ENCODE measurements at places on chromosomes 6 and 20.

DNA sequence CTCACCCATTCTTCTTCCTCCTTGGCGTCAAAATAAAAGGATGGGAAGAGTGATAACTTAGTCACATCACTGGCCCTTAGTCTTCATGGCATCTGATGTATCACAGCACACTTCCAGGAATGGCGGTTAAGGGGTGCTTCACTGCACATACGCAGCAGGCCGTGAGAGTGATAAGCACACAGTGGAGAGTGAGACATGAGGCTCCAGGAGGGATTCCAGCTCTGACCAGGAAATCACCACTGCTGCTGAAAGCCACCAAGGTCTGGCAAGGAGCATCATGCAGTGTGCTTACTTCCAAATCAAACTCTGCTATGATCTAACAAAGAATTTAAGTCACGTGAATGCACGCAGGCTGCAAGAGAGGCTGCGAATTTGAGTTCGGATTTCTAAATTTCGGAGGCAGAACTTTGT, 62.4 kb downstream of the ARID1B start:
- ATAC-seq, result no peak

- ATAC-seq, result peak; percentile 6
Observed at GRCh38 chr6:128519931-128520435, 416 bp downstream of the PTPRK start.

GRCh38 chr6:82330171-82330804, 33.3 kb upstream of the TPBG start:
- ATAC-seq, result no peak

- peak; percentile 56 for ATAC-seq
Observed at GRCh38 chr6:25118038-25118437, 161.1 kb upstream of the CARMIL1 start.

- no peak for ATAC-seq
Observed at GRCh38 chr20:40692240-40693011, 3.4 kb upstream of the MAFB start.

DNA sequence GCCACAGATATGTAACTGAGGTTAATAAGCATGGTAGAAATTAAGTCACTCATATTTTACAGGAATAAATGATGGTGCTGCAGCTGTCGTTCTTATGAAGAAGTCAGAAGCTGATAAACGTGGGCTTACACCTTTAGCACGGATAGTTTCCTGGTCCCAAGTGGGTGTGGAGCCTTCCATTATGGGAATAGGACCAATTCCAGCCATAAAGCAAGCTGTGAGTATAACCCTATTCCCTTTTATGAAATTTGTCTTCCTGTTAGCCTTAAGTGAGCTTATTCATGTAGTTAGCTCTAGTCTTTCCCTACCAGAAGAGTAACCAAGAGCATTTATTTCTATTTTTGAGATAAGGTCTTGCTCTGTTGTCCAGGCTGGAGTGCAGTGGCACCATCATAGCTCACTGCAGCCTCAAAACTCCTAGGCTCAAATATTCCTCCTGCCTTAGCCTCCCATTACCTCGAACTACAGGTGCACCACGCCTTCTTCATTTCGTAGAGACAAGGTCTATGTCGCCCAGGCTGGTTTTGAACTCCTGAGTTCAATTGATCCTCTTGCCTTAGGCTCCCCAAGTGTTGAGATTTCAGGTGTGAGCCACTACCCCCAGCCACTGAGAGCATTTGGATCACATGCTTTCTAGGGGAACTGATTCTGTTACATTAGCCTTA, 12.0 kb downstream of the TCP1 start:
- ATAC-seq, result no peak

DNA sequence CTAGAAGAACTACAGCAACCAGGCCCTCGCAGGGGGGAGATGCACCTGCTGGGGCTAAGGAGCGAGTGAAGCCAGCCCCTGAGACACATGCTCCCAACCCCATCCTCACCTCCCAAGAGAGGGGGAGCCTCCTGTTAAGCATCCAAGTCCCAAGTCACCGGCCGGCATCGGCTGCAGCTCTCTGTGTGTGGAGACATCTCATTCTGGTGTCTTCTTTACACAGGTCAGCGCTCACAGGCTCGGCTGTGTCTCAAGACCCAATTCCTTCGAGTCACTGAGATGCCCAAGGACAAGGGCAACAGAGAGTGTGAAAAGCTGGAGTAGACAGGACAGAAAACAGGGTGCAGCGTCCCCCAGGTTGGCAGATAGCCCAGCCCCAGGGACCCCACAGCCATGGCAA, 21.1 kb upstream of the MRGBP start:
- no peak for ATAC-seq

GRCh38 chr20:34001378-34001777, 7.7 kb downstream of the RALY start:
- ATAC-seq, result no peak

- no peak for ATAC-seq
Observed at GRCh38 chr20:24478584-24478983, 9.2 kb downstream of the SYNDIG1 start.

DNA sequence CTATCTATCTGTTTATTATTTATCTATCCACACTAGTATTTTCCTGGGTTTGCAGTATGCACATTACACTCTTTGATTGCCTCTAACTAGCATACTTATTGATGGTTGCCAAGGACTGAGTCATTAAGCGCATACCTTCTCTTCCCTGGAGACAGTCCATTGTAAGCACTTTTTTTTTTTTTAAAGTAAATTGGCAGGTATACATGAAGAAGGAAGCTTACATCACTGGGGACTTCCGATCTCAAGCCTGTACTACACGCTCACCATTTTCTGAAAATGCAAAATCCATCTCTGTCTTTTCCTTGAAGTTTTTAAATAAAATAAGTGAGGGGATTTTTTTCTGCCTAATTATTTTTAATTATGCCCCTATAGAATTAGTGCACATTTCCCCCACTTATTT, 63.5 kb downstream of the HMGN3 start:
- no peak for ATAC-seq

DNA sequence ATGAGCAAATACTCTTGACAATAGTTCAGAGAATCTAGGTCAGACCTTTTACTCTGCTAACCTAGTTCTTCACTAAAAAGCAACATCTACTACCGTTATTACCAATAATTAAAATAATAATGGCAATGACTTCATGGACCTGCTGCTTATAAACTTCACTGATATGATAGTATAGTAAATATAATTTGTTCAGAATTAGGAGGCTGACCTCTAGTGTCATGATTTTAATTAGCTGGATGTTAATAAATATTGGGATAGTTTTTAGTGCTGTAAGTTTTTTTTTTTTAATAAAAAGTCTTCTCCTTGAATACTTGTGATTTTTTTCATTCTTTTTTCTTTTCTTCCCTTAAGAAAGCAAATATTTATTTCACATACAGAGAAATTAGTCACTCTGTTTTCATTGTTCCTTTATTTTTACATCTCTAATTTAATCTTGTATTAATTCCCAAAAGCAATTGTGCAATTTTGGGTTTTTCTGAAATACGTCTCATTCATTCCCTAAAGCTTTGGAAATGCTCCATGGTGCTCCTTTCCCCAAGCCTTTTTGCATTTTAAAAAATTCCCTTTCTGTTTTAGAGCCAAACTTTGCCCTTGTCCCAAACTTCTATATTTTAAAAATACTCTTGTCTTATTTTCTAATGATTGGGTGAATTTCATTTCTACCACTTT, 46.6 kb upstream of the UST start:
- ATAC-seq, result no peak

DNA sequence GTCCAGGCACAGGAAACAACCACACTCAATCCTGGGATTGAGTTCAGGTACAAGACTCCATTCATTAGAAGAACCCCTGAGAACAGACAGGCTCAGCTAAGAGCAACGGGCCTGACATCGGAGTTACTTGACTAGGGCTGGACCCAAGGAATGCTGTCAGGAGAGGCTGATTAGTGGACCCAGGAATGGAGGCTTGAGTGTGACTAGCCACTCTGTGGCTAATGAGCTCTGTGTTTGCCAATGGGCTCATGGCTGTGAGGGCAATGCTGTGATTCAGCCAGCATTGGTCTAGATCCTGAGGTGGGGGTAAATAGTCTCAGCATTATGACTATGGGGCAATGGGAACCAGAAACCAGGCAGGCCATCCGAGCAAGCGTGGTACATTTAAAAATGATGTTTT, 71.8 kb downstream of the RIOK1 start:
- no peak for ATAC-seq

- no peak for ATAC-seq
Observed at GRCh38 chr20:24608926-24609667, 139.7 kb downstream of the SYNDIG1 start.
